ENCODE measurements at places on chromosomes 2 and 18.

GRCh38 chr18:26268454-26268853, 42.2 kb downstream of the TAF4B start:
- DNase-seq = no peak

GRCh38 chr2:200578778-200579177, 7.0 kb upstream of the AOX1 start:
- no peak for DNase-seq

- DNase-seq = no peak
These were observed 144.0 kb downstream of the GLI2 start for GRCh38 chr2:120879431-120880295.

DNA sequence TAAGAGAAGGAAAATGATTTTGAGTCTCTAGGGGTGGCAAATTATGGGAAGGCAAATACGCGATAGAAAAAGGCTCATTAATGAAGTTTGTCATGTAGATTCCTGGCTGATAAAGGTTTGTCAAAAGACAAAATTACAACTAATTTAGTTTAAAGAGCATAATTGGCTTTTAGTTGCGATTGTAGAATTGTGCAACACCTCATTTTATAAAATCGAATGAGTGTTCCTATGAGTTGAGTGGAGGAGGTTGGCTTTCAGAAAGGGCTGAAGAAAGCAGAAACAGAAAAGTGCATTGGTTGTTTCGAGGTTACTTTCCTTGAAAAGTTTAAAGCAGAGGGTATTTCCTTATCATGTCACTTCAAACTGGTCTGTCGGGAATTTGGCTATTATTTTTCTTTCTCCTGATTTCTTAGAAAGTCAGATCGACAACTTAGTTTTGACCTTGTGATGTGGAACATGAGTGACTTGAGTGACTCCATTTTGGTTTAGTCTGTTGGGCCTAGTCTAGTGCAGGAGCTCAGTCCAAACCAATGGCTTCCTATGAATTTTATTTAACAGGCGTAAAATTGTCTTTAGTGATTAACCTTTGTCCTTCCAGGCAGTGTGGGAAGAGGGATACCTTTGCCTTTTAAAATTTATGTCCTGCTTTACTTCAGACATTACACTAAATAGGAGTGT, 2.2 kb upstream of the PCYOX1 start:
- DNase-seq = no peak

- DNase-seq = peak; percentile 17
These were observed 49.6 kb upstream of the ITSN2 start for GRCh38 chr2:24409700-24410556.

GRCh38 chr2:43458014-43458628, 137.7 kb downstream of the THADA start:
- no peak for DNase-seq

GRCh38 chr18:10727477-10727876, 201.7 kb downstream of the NAPG start:
- no peak for DNase-seq

GRCh38 chr2:113214141-113214540, 40.4 kb downstream of the PSD4 start:
- DNase-seq = no peak

DNA sequence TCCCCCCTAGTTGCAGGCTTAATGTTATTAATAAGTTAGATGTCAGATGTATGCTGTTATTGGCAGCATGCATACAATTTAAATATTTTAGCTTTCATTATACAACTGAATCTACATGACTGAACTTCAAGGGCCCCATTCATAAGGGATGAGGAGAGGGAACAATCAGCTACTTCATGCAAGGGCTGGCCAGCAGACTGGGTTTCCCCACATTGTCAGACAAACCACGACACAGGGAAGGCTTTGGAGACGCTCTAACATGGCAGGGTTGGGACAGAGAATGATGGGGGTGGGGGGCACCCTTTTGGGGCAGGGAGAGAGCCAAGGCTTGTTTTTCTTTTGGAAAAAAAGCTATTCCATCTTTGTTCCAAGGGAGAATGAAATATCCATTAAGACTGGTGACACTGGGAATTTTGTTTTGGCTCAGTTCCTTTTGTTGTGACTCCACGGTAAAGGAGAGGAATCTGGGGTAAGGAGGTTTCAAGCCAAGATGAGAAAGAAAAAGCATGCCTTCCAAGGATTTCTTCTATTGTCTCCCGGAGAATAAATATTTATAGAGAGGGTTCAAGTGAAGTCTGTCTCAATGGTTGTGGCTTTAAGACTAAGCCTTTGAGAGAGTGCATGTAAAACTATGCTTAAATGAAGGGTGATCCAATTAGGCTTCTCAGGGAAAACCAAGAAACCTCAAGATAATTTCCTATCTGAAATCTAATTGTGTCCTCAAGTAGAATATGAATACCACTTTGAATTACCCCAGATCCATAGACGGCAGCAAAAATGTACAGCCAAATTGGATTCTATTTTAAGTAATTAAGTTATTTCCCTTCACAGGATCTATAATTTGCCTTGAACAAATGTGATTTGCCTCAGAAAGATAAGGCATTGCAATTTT, 5.4 kb downstream of the CXCR4 start:
- DNase-seq = no peak

GRCh38 chr2:148903979-148904378, 29.0 kb downstream of the KIF5C start:
- DNase-seq = no peak

DNA sequence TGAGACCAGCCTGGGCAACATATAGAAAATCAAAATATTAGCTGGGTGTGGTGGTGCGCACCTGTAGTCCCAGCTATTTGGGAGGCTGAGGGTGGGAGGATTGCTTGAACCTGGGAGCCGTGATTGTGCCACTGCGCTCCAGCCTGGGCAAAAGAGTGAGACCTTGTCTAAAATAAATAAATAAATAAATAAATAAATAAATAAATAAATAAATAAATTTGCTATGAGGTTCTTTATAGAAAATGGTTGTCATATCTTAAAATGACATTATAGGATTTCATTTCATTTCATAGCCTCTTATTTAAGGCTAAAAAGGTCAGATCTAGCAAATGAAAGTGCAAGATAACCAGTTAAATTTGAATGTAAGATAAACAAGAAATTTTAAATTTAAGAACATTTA, 193.0 kb downstream of the NAPG start:
- DNase-seq = no peak
